Stomach (tissue), 19 donors: ENCODE measurements at places on chromosomes 1 and 21. TPM values are rescaled to one million over a fixed set of nuclear protein-coding genes. Genes with fewer than 3 reads are reported as not detected.

DNA sequence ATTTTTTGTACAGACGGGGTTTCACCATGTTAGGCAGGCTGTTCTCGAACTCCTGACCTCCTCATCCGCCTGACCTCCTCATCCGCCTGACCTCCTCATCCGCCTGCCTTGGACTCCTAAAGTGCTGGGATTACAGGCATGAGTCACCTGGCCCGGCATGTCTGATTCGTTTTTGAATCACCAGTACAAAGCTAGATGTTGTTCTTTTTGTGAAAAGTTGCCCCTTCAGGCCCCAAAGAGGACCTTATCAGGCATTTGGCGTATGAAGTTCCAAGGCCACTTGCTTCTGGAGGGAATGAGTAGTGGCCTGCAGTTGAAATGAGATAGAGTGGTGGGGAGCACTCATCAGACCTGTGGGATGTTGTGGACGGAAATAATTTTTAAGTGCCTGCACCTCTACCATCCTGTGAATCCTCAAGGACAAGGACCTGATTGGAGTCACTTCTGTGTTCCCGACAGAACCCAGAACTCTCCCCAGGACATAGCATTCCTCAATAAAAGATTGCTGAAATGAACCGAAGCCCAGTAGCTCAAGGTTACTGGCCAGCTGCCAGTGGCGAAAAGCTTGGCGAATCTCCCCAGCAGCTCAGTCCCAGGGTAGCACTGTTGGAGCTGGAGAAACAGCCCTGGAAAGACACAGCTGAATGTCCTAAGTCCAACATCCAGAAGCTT is 50.1 kb downstream of the NDUFS5 start:
- peak; percentile 68 for DNase-seq

GRCh38 chr1:42756956-42757891 is 9.6 kb downstream of the P3H1 start:
- DNase-seq = peak; percentile 76

GRCh38 chr1:11784993-11785769 is 20.6 kb downstream of the MTHFR start:
- DNase-seq = peak; percentile 81

- no peak for DNase-seq
Observed at GRCh38 chr1:154499446-154499845, 2.6 kb upstream of the TDRD10 start.

DNA sequence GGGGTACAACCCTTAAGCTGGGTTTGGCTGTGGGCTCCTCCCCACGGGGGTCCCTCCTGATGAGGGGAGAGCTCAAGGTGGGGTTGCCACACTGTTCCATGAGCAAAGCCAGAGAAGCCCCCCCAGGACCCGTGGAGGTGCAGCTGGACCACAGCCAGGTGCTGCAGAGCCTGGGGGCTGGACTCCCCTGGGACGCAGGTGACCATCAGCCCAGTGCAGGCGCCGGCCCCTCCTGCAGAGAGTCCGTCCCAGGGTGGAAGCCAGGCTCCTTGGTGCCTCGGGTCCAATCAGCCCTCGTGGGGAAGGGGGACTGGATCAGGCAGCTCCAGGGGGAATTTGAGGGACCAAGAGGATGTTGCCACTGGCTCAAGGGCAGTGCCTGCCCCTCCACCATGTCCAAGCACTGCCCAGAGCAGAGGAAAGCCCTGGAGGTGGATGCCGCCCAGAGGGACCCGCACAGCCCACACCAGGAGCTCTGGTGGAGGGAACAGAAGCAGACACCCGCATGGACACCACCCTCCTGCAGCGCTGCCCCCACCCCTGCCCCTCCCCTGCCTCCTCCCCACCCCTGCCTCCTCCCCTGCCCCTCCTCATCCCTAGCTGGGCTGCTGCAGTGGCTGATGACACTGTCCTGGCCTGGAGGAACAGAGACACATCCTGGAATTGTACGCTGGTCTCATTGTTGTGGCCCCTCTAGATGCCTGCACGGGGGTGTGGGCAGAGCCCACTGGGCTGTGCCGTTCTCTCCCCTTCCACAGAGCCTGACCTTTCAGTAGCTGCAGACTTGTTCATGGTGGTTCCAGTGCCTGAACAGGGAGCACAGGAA is 30.8 kb upstream of the COL18A1 start:
- no peak for DNase-seq

KCND3 gene
- polyA plus RNA-seq = 2.7 TPM
